Stimulated activated CD8-positive, alpha-beta memory T cell treated with anti-CD3 and anti-CD28 coated beads, Interleukin-7, amount 100 ng/mL, for 1 hour (primary cell): ENCODE measurements at places on chromosomes 7 and 10.

DNA sequence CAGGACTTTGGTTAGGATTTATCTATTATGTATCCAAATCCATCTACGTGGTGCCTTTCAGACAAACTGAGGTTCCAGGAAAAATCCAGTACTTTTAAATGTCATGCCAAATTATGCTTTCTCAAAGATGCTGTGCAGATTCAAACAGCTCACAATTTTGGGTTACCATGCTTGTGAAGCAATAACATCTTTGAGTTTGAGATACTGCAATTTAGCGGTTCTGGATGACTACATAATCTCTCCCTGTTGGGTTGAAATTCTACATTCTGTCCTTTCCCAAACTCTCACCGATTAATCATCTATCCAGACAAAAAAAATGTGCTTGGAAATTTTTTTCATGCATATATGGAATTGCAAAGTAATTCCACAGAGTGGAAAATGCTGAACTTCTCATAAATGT, 3.5 kb downstream of the RHOBTB1 start:
- no peak for DNase-seq

- no peak for DNase-seq
Observed at GRCh38 chr7:3143869-3144775, 100.5 kb upstream of the CARD11 start.

GRCh38 chr7:137590756-137591305, 247.3 kb upstream of the PTN start:
- DNase-seq, result no peak

GRCh38 chr10:17454161-17455014, at the start of gene ST8SIA6:
Gene ST8SIA6 (minus strand): TSS chr10:17454595. CDS start chr10:17454255, 340 bp downstream.
- DNase-seq, result no peak

- no peak for DNase-seq
Observed at GRCh38 chr7:96314402-96315124, 7.3 kb downstream of the SLC25A13 start.
